BJ (cell line): ENCODE measurements at places on chromosomes 1 and 21.
A peak's percentile ranks its signal among the peaks of the same experiment; 100 is the strongest.

- peak; percentile 71 for DNase-seq
Observed at GRCh38 chr1:59484096-59484495, 187.2 kb downstream of the FGGY start.

- DNase-seq = no peak
Observed at GRCh38 chr1:211885747-211886522, 55.4 kb upstream of the LPGAT1 start.

- DNase-seq = no peak
Observed at GRCh38 chr1:11790101-11790879, 15.5 kb downstream of the MTHFR start.

GRCh38 chr1:160580221-160580812 lies 1.0 kb upstream of the CD84 start:
- DNase-seq = no peak

DNA sequence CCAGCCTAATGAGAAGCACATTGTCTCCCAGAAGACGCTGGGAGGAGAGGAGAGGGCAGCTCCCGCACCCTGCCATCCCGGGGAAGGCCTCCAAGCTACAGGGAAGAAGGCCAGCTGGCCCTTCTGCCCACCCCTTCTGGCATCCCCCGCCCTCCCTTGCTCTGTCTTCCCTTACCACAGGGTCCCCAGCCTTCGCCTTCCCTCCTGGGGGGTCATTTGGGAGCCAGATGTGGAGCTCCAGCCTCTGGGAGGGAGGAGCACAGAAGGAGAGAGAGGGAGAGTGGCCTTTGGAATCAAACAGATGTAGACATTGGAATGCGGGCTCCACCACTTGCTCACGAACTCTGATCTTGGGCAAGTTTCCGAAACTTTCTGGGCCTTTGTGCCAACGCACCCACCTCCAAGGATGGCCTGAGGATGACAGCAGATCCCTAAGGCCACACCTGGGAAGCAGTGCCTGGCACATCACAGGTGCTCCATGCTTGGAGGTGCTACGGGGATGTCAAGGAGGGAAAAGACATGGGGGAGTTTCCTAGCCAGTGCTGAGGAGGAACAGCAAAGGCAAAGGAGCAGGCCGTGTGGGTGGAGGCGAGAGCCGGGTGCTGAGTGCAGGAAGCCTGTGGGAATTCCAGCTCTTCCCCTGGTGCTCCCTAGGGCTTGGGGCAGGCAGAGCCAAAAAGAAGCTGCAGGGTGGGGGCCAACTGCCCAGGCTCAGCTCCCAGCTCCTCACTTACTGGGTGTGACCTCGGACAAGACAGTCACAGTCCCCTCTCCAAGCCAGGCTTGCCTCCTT lies 23.1 kb upstream of the RSPO1 start:
- DNase-seq = no peak

DNA sequence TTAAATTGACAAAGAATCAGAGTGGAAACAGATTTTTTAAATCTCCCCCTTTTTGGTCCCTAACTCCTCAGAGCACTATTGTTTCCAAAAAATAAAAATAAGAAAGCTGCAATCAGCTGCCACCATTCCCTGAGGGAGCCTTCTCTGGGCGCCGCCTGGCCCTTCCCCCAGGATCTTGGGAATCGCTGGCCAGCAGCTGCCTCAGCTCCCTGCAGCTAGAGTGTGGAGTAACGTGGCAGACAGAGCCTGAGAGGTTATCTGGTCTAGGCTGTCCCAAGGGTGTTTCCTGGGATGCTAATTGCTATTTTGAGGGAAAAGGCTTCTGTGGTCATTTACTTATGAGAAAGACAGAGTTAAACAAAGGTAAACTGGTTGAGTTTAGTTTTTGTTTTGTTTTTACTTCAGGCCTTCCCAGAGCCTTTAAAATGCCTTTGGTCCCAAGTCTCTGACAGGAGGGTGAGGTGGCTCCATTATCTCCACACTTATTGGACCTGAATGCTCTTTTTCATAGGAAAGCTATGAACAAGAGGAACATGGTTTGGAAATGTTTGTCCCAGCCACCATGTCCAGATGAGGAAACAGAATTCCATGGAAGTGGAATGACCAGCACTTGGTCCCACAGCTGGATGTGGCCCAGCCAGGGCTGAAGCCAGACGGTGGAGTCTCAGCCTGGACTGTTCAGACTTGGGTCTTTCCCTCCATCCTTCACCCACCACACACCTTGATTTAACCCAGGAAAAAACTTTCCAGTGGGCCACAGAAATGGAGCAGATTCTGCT lies 14.1 kb upstream of the KIAA1614 start:
- DNase-seq = no peak

DNA sequence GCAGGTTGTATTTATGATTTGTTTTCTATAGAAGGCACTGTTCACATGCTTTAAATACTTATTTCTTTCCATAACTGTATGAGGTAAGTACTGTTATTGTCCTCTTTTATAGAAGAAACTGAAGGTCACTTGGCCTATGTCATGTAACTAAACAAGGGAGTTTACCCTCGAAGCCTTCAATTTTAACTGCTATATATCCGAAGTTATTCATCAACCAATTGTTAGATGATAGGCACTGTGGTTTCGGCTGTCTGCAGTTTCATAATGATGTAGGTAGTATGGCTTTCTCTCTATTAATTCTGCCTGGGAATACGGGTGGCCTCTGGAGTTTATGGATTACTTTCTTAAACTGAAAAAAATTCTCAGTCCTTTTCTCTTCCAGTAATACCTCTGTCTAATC lies 413.3 kb upstream of the ADGRL2 start:
- no peak for DNase-seq

- no peak for DNase-seq
Observed at GRCh38 chr1:7372477-7373120, 398.5 kb upstream of the VAMP3 start.

DNA sequence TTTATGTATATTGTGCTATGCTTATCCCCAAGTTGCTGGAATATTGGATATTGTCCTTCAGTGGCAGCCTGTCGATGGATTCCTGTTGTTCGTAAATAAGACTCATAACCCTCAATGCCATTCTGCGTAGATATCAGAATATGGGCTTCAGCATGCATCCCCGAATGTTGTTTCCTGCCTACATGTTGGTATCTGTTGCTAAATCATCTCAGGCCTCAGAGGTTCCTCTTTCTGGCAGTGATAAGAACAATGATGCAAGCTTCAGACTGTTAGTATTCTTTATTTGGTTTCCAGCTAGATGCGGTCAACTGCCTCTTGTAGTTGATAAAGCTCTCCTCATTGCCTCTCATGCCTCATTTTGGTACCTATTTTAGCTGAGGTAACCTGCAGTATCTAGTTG lies 2082.6 kb downstream of the MRPL39 start:
- DNase-seq = no peak
